ENCODE measurements at places on chromosomes 12 and 14. TPM values are rescaled to one million over a fixed set of nuclear protein-coding genes. Genes with fewer than 3 reads are reported as not detected.

GRCh38 chr12:25063873-25064628 lies 115.2 kb upstream of the BCAT1 start:
- no peak overlapping the region for H3K4me3 ChIP-seq
- no peak overlapping the region for H3K27ac ChIP-seq
- H3K4me1 ChIP-seq, result no peaks in the 10 kb centered on the region
- DNase-seq, result no peak
- no peaks in the 10 kb centered on the region for H3K27me3 ChIP-seq
- H3K36me3 ChIP-seq, result no peaks in the 10 kb centered on the region

Gene ABCD4
- 44.9 TPM for total RNA-seq

Gene IFT81
- 20.7 TPM for total RNA-seq

GRCh38 chr12:27785882-27786570 lies 6.0 kb upstream of the MANSC4 start:
- H3K36me3 ChIP-seq, result no peaks in the 10 kb centered on the region
- H3K27me3 ChIP-seq, result no peaks in the 10 kb centered on the region
- no peak overlapping the region for H3K4me3 ChIP-seq
- no peak for DNase-seq

GRCh38 chr14:95686935-95687334 lies 709 bp downstream of the TCL1B start:
- no peaks in the 10 kb centered on the region for H3K36me3 ChIP-seq
- no peak overlapping the region for H3K27ac ChIP-seq
- no peaks in the 10 kb centered on the region for H3K27me3 ChIP-seq
- no peak for DNase-seq
- no peaks in the 10 kb centered on the region for H3K4me1 ChIP-seq

Gene SMIM41
- 2.6 TPM for total RNA-seq

DNA sequence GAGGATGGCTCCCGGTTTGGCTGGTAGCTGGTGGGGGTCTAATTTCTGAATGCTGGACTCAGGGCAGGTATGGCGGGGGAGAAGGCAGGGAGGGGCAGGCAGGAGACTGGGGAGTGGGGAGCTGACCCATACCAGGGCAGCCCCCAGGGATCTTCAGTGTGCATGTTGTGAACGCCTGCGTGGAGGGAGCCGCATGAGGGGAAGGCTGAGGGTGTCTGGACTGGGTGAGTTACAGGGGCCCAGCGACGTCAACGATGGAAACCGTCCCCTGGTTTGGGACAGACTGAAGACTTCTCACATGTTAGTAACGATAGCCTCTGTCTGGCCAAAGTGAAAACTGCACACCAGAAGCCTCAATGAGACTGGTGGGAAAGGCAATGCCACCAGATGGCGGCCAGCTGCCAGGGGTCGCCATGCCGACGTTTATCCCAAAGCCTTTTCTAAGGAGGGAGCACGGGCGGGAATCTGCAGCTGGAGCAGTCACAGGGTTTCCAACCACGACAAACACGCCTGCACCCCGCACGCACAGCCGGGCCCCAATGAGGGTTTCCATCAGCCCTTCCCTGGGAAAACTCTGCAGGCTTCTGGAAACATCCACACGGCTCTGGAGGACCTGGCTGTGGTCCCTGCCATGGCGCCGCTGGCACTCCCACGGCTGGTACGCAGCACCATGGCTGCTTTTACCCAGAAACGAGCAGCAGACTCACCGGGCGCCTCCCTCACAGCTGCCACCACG lies 14.0 kb downstream of the PGAM5 start:
- no peak for DNase-seq
- no peaks in the 10 kb centered on the region for H3K27me3 ChIP-seq
- no peaks in the 10 kb centered on the region for H3K4me1 ChIP-seq
- no peaks in the 10 kb centered on the region for H3K36me3 ChIP-seq
- H3K27ac ChIP-seq, result no peak overlapping the region

GRCh38 chr12:17035372-17035771 lies 429.4 kb upstream of the LMO3 start:
- no peak for DNase-seq
- no peaks in the 10 kb centered on the region for H3K27me3 ChIP-seq
- H3K4me1 ChIP-seq, result no peaks in the 10 kb centered on the region
- H3K36me3 ChIP-seq, result no peaks in the 10 kb centered on the region

Gene CCDC88C
- 17.7 TPM for total RNA-seq

DNA sequence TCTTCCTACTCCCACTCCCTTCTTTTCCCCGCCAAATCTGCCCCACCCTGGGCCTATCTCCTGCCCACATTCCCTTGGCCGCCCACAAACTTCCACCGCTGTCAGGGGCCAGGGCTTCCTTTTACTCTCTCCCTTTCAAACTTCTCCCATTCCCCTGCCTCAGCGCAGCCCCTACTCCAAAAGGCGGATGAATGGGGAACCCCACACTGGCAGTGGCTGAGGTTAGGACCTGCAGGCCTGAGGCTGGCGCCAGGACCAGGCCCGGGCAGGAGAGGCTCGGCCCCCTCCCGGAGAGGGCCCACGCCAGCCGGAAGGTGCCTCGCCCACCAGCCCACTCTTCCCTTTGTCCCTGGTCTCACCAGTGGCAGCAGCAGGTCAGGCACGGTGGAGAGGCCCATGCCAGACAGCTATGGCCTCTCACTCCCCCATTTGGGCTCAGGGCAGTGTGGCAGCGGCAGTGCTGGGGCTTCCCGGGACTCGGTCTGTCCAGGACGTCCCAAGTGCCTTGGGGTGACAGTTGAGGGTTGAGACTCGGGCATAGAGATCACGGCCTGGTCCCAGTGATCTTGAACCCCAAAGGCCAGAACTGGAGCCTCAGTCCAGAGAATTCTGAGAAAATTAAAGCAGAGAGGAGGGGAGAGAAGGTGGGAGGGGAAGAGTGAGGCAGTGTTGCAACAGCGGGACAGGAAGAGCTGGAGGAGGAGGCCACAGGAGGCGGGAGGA lies at the start of gene TNFRSF1A:
Gene TNFRSF1A, minus strand, starts transcription at position 660 of the 723 bp plus-strand sequence. Its CDS starts 262 bp downstream, at position 398.
- H3K36me3 ChIP-seq, result no peaks in the 10 kb centered on the region
- peak; percentile 77 for DNase-seq
- peak within 1 kb of the TSS; percentile 90 for H3K4me3 ChIP-seq
- peak within 1 kb of the TSS; percentile 98 for H3K27ac ChIP-seq
- H3K4me1 ChIP-seq, result peaks cover 23% of the 10 kb centered on the region
- H3K27me3 ChIP-seq, result no peaks in the 10 kb centered on the region

DNA sequence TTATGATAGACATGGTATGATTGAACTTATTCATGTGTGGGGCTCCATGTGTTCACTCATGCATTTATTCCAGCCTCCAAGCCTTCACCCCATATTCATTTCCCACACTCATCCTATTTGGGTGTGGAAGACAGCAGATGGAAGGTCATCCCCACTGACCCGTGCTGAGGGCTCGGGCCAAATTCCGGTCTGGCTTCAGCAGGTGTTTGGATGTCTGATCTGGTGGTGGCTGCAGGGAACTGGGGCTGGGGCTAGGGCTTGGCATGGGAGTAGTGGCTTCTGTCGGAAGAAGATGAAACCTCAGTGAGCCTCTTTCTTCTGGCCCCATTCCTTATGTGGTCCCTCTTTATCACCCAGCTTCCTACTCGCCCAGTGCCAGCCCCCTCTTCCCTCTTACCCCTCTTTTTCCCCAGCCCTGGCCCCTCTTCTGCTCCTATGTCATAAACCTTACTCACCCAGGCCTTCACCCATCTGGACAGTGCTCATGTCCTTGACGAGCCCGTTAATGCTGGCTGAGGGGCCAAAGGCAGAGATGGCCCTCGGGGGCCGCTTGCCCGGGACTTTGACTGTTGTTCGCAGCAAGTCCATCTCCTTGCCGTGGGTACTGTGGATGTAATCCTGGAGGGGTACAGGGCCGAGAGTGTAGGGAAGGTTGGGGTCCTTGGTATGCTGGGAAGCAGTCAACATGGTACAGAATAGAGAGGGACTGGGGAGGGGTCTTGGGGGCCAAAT lies 8.0 kb downstream of the AGAP2 start:
- no peaks in the 10 kb centered on the region for H3K27me3 ChIP-seq
- H3K4me3 ChIP-seq, result no peak overlapping the region
- H3K36me3 ChIP-seq, result no peaks in the 10 kb centered on the region
- H3K27ac ChIP-seq, result no peak overlapping the region
- peaks cover 7% of the 10 kb centered on the region for H3K4me1 ChIP-seq
- DNase-seq, result peak; percentile 10

Gene TAS2R7
- not detected for total RNA-seq

Gene ANKS1B
- 12.6 TPM for total RNA-seq

DNA sequence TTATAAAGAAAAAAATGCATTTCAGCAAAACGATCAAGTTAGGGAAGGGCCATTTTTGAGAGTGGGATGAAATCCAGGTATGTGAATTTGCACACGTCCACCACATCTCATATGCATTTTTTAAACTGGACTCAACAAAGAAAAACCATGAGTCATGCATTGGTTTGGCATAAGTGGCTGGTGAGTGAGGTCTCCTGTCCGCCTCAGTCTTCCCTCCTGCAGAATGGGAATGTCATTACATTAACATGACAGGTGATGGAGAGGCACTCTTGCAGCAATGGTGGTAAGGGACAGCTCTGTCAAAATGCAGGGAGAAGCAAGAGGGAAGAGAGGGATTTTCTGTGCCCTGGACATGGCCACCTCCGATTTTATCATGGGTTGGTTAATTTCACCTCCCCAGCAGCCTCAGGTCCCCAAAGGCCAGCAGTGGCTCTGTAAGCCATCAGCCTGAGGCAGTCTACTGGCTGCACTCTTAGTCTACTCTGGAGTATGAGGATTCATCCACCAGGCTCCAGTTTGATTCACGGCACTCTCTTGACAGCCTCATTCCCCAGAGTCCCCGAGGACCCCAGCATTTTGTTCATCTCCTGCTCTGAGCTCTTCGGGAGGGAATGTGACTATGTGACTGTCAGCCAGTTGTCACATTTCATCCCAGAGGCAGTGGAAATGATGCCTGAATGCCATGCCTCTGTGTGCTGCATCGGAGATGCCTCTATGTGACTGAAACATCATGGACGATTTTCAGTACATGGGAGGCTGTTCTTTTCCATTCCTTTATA lies 17.1 kb upstream of the PWP1 start:
- H3K4me3 ChIP-seq, result no peak overlapping the region
- H3K27me3 ChIP-seq, result no peaks in the 10 kb centered on the region
- no peaks in the 10 kb centered on the region for H3K36me3 ChIP-seq
- H3K27ac ChIP-seq, result no peak overlapping the region
- no peaks in the 10 kb centered on the region for H3K4me1 ChIP-seq
- no peak for DNase-seq

DNA sequence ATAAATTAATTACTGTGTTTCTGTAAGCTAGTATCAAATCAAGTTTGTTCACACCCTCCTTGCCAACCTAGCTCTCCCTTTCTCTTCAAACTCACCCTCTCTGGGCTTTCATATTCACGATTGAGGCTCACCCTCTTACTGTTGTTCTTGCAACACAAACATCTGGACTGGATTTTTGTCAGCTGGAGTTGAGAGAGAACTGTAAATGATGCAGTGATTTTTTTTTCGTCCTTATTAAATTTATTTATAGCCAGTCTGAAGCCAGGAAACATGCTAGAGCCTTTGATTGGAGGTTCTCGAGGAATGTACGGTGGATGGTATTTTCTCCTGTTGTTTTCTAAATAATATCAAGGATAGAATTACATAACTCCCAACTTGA lies 485.1 kb downstream of the ZFP36L1 start:
- H3K27me3 ChIP-seq, result no peaks in the 10 kb centered on the region
- no peaks in the 10 kb centered on the region for H3K36me3 ChIP-seq
- no peak for DNase-seq
- peak overlapping the region; percentile 61 for H3K27ac ChIP-seq
- peaks cover 8% of the 10 kb centered on the region for H3K4me1 ChIP-seq
- no peak overlapping the region for H3K4me3 ChIP-seq

Gene RNASE7
- not detected for total RNA-seq

Gene RPL10L
- total RNA-seq, result not detected

GRCh38 chr12:110656071-110656655 lies 32.8 kb downstream of the HVCN1 start:
- no peaks in the 10 kb centered on the region for H3K36me3 ChIP-seq
- no peak overlapping the region for H3K4me3 ChIP-seq
- H3K27ac ChIP-seq, result no peak overlapping the region
- no peaks in the 10 kb centered on the region for H3K4me1 ChIP-seq
- H3K27me3 ChIP-seq, result no peaks in the 10 kb centered on the region
- no peak for DNase-seq

GRCh38 chr14:35826218-35826951 lies at the start of gene BRMS1L:
Gene BRMS1L (plus strand): TSS chr14:35826338. CDS start chr14:35826517, 179 bp downstream.
- H3K27me3 ChIP-seq, result no peaks in the 10 kb centered on the region
- H3K4me1 ChIP-seq, result no peaks in the 10 kb centered on the region
- H3K27ac ChIP-seq, result peak within 1 kb of the TSS; percentile 100

- no peaks in the 10 kb centered on the region for H3K4me1 ChIP-seq
- H3K27me3 ChIP-seq, result no peaks in the 10 kb centered on the region
- H3K36me3 ChIP-seq, result no peaks in the 10 kb centered on the region
Observed at GRCh38 chr14:104892531-104893434, 27.7 kb downstream of the CEP170B start.

Gene DAO
- not detected for total RNA-seq

GRCh38 chr12:113479216-113479589 lies 7.5 kb upstream of the LHX5 start:
- no peak overlapping the region for H3K4me3 ChIP-seq
- no peak overlapping the region for H3K27ac ChIP-seq
- no peaks in the 10 kb centered on the region for H3K27me3 ChIP-seq
- no peak for DNase-seq
- no peaks in the 10 kb centered on the region for H3K36me3 ChIP-seq
- H3K4me1 ChIP-seq, result no peaks in the 10 kb centered on the region

GRCh38 chr14:99118946-99119345 lies 153.1 kb downstream of the BCL11B start:
- no peaks in the 10 kb centered on the region for H3K27me3 ChIP-seq
- DNase-seq, result no peak
- H3K4me3 ChIP-seq, result no peak overlapping the region
- no peaks in the 10 kb centered on the region for H3K36me3 ChIP-seq
- no peaks in the 10 kb centered on the region for H3K4me1 ChIP-seq
- no peak overlapping the region for H3K27ac ChIP-seq

Gene FCF1
- 58.7 TPM for total RNA-seq

Gene GPR132
- total RNA-seq, result 0.94 TPM

Gene RBM25
- total RNA-seq, result 61.1 TPM

- no peak overlapping the region for H3K4me3 ChIP-seq
- H3K27ac ChIP-seq, result no peak overlapping the region
- H3K36me3 ChIP-seq, result no peaks in the 10 kb centered on the region
Observed at GRCh38 chr12:101863981-101864380, 13.4 kb upstream of the DRAM1 start.

DNA sequence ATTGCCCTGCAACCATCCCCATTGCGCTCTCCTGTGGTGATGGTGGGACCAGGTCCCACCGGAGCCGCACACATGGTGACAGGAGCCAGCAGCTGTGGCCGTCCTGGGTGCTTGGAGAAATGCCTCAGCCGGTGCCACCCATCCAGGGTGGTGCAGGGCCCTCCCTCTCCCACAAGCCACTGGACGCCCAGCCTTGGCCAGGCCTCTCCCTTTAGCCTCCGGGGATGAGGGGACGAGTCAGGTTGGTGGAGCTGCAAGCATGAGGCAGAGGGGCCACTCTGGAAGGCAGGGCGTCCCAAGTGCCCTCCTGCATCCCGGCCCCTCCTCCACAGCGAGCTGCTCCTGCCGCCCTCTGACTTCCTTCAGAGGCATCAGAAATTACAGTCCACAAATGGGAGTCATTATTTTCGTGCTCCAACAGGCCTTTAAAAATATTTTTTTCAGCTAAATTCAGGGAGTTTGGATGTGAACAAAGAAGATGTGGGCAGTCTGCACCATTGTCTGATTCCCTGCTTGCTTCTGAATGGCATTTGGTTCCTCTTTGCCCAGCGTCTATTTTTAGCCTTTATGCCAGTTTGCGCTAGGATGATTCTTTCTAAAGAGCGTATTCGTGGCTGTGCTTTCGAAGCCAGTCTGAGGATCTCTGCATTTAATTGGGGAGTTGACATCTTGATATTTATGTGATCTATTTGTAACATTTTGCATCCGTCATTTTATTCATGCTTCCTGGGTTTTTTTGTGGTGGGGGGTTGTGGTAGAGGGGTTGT lies 189.4 kb downstream of the ADGRD1 start:
- H3K4me3 ChIP-seq, result no peak overlapping the region
- no peak for DNase-seq
- H3K27me3 ChIP-seq, result no peaks in the 10 kb centered on the region
- H3K4me1 ChIP-seq, result peaks cover 3% of the 10 kb centered on the region
- no peaks in the 10 kb centered on the region for H3K36me3 ChIP-seq
